ENCODE measurements at places on chromosomes 13 and 19. TPM values are rescaled to one million over a fixed set of nuclear protein-coding genes. Genes with fewer than 3 reads are reported as not detected.

WDR87 gene
- not detected for total RNA-seq

LMTK3 gene
- under 0.01 TPM for total RNA-seq

DMKN gene
- not detected for total RNA-seq

KASH5 gene
- not detected for total RNA-seq
